ENCODE measurements at places on chromosomes 11 and 22. TPM values are rescaled to one million over a fixed set of nuclear protein-coding genes. Genes with fewer than 3 reads are reported as not detected.

The JAML gene
- total RNA-seq = 3.5 TPM

- DNase-seq = no peak
Observed at GRCh38 chr11:75236062-75236461, 4.5 kb upstream of the TPBGL start.

DNA sequence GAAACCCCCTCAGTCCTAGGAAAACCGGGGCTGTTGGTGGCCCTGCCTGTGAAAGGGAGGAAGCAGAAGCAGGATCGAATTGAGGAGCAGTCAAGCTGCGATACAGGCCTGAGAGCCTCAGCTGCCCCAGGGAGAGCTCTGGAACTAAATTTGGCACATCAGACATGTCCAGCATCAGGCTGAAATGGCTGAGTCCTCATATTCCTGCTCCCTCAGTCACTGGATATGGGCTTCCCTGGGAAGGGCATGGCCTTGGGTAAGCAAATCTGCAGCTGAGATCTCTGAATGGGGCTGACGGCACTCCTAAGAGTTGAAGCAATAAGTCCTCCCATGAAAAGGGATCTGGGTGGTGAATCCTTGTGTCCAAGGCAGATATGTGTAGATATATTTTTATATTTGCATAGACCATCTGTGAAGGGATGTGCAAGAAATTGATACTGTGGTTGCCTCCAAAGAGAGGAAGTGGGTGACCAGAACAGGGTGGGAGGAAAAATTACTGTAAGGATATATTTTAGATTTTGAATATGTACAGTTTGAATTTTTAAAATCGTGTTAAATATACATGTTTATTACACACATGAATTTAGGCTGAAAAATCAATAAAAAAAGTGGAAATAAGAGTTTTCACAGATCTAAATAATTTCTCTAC, 45.5 kb downstream of the APIP start:
- no peak for DNase-seq

DNA sequence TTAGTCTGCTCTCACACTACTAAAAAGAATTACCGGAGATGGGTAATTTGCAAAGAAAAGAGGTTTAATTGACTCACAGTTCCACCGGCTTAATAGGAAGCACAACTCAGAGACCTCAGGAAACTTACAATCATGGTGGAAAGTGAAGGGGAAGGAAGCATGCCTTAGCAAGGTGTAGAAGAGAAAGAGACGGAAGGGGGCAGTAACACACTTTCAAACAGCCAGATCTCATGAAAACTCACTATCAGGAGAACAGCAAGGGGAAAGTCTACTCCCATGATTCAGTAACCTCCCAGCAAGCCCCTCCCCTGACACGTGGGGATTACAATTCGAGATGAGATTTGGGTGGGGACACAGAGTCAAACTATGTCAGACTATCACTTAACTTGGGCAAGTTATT, 236.6 kb upstream of the ANO3 start:
- no peak for DNase-seq

- no peak for DNase-seq
Observed at GRCh38 chr22:28629420-28630176, 50.0 kb downstream of the TTC28 start.

DNA sequence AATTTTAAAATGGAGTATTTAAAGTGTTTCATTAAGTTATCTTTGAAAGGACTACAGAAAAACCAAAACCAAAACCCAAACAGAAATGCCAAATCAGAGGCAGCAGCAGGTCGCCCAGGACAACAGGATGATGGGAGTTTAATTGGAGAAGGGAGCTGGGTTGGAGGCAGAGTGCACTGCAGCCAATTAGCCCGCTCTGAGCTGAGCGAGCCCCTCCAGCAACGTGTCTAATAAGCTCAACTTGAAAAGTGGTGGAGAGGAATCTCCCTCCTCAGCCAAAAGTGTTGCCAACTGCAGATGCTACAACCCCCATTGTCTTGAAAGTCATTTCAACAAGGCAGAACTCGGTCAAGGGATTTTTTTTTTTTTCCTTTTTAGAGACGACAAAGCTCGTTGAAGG, 323.9 kb downstream of the CADM1 start:
- no peak for DNase-seq

DNA sequence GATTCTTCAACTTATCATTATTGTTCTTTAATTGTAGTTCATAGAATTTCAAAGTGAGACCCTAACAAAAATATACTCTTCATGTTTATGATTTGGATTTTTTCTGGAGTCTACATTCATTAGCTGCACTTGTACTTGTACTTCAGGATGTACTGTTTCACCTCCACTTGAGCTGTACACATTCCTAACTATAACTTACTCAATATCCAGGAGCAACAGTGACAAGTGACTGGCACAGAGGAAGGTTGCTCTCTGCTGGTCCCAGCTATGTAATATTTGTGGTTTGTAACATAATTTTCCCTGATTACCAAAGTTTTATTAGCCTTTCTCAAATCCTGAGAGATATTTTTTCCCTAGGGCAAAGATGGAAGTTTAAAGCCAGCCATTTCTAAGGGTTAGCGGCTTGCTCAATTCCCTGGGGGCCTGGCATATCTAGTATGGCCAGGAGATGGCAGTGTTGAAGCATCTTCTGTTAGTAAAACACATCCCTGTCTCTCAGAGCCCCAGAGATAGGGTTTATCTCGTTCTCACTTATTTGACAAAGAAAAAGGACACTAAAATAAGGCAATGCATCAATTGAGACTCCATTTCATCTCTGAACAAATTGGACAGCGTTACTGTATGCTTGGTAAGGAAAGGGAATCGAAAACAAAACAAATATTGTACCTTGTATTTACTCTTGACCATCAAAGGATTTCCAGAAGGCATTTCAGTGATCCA, 14.2 kb downstream of the OR52A5 start:
- peak; percentile 84 for DNase-seq

The PAMR1 gene
- total RNA-seq = 31.1 TPM

DNA sequence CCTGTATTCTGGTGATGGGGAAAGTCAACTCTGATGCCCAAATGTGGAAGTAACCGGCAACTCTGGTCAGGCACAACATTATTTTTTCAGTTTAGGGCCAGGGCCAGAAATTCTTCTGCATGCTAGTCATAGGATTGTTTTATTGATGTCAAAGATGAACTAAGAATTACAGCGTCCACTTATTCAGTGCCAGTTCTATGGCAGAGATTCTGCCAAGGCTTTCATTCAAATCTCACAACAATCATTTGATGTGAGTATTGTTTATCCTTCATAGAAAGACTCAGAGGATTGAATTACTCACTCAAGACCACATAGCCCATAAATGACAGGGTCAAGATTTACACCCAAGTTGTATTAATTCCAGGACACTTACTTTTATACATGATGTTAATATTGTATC, 87.7 kb downstream of the TMPRSS5 start:
- no peak for DNase-seq
